Mesothelial cell of epicardium (in vitro differentiated cells): ENCODE measurements at places on chromosomes 3 and 15. TPM values are rescaled to one million over a fixed set of nuclear protein-coding genes. Genes with fewer than 3 reads are reported as not detected.

ITIH1 gene
- total RNA-seq: not detected in 3 replicates

GOLGA6B gene
- total RNA-seq: 0.18 to 0.57 TPM in 2 of 3 replicates, not detected in the other

GP9 gene
- total RNA-seq: not detected in 3 replicates

CD80 gene
- 0.18 to 0.38 TPM in 2 of 3 replicates, not detected in the other for total RNA-seq

TTC23 gene
- 32.3 to 34.6 TPM (median 34.0 TPM) in 3 replicates for total RNA-seq

PHLDB2 gene
- 32.4 to 37.2 TPM (median 36.0 TPM) in 3 replicates for total RNA-seq

VILL gene
- total RNA-seq: 15.3 to 16.7 TPM (median 16.4 TPM) in 3 replicates

DNAH12 gene
- total RNA-seq: 0.29 to 0.60 TPM (median 0.43 TPM) in 3 replicates

MCF2L2 gene
- total RNA-seq: 2.0 to 3.4 TPM (median 3.1 TPM) in 3 replicates

ISL2 gene
- total RNA-seq: 1.2 to 1.5 TPM (median 1.2 TPM) in 3 replicates

CGNL1 gene
- total RNA-seq: 34.1 to 36.4 TPM (median 35.7 TPM) in 3 replicates
